ENCODE measurements at places on chromosomes 6 and 20.

DNA sequence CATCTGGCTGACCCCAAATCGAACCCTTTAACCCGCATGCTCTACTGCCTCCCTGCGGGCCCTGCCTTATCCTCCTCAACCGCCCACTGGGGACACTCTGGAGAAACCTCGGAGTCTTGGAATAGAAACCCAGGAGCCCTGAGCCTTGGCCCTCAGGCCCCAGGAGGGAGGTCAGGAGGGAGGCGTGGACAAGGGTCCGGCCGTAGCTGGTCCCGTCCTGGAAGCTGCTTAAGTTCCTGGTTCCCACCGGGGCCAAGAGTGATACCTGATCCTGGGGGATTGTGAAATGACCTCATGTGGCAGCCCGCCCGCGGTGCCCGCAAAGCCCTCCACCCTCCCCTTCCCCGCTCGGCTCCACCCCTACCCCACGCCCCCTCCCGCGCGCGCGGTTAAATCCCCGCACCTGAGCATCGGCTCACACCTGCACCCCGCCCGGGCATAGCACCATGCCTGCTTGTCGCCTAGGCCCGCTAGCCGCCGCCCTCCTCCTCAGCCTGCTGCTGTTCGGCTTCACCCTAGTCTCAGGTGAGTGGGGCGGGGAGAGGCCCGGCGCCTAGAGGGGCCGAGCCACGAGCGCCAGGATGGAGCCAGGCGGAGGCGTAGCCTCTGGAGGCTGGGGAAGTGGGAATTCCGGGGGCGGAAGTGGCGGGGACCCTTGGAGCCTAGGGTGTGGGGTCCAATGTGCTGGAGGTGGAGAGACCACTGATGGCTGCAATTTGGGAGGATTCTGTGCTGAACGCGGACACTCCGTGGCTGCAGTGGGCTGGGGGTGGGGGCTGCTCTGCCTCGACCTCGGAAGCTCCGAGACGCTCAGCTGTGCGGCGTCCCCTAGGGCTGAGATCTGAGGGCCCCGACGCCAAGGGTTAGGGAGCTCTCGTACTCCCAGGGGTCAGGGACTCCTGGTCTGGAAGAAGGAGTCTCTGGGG, at the start of gene WFDC2:
Gene WFDC2 (plus strand): TSS at position 418 of the 926 bp plus-strand sequence. CDS start 29 bp downstream, at position 447.
- DNase-seq, result no peak

DNA sequence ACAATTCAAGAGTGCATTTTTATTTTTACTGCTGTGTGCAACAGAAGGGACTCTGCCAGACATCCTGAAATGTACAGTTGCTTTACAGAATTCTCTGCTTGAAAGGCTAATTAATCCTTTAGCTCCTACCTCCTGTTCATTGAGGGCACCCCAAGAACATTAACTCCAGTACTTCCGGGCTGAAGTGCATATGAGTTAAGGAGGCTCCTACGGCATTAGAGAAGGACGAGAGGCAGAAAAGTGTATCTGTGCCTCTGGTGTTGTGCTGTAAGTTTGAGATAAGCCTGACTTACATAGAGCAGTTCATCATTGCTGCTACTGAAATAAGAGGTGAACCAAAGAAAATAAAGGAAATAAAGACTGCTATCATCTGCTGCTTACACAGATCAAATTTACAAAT, 609.3 kb upstream of the ADGRB3 start:
- no peak for DNase-seq

DNA sequence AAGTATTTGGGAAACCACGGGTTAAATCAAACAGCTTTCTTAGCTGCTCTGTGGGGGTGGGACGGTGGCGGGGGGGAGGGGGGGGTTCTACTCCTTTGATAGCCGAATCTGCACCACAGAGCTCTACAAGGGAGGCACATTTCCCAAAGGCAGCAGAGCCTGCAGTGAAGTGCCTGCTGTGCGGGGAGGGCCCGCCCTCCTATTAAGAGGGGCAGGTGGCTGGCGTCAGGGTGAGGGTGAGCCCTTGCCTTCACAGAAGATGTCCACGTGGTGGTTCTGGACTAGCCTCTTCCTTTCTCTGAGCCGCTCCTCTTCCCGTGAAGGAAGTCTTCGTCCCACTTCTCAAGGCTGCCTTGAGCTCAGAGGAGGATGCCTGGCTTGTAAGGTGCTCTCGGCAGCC, 174.9 kb upstream of the THBS2 start:
- DNase-seq, result peak; percentile 16

DNA sequence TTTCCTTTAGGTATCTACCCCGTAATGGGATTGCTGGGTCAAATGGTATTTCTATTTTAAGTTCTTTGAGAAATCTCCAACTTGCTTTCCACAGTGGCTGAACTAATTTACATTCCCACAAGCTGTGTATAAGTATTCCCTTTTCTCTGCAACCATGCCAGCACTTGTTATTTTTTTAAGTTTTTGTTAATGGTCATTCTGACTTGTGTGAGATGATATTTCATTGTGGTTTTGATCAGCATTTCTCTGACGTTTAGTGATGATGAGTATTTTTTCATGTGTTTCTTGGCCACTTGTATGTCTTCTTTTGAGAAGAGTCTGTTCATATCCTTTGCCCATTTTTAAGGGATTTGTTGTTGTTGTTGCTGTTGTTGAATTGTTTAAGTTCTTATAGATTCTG, 871.1 kb downstream of the KIF16B start:
- no peak for DNase-seq

DNA sequence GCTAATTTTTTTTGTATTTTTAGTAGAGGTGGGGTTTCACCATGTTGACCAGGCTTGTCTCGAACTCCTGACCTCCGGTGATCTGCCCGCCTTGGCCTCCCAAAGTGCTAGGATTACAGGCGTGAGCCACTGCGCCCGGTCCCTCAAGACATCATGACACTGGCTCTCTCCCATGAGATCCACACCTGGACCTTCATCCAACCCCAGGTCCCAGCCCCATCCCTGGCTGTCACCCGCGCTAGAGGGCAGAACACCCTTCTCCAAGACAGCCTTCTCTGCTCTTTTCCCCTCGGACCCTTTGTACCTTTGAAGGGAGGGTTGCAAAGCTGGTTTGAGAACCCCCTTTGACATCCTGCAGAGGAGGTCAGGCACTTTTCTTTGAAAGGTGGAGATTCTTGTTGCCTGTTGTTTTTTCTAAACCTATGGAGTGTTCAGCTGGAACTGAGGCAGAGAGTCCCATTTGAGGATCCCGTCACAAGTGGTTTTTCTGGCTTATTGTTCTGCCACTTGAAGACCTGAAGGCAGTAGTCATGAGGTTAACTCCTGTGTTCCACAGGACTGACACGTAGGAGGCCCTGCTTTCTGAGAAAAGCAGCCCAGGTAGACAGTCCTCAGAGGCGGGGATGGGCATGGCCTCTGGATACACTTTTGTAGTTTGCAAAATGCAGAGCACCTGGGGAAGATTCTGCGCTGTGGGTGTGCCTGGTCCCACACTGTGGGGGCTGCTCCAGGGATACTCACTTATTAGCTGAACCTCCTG, 171.1 kb upstream of the SNX9 start:
- no peak for DNase-seq

DNA sequence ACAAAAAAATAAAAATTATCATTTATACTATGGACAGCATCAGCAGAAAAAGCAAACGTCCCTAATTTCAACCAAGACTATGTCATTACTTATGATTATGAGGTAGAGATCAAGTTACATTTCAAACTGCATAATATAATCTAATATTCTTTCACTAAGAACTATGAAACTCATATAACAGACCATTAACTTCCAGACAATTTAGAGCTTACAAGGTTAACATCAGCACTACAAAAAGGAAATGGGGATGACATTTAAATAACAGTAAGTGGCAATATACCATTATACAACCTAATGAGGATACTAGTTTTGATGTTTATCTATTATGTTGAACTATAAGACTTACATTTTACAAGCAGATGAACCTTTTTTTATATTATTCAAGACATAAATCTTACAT, 261.0 kb upstream of the THEMIS start:
- DNase-seq, result no peak

- DNase-seq, result no peak
These were observed 849 bp upstream of the BMP7 start for GRCh38 chr20:57267158-57267821.

GRCh38 chr6:12051861-12052368, 39.8 kb downstream of the HIVEP1 start:
- DNase-seq, result no peak

DNA sequence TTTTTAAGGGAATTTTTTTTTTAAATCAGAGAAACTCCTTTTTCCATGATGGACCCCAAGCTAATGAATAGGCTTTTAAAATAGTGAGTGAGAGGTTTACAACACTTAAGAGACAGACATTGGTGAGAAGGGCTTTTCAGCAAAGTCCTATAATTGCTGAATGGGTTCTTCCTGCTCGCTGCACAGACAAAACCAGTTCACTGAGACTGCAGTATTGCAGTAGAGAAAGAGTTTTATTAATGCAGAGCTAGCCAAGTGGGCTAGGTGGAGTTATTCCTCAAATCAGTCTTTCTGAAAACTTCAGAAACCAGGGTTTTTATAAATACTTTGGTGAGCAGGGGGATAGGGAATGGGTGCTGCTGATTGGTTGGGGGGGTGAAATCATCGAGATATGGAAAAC, 3.2 kb upstream of the SLC2A10 start:
- no peak for DNase-seq

GRCh38 chr6:131039345-131039680, 23.7 kb downstream of the EPB41L2 start:
- no peak for DNase-seq

GRCh38 chr20:5529331-5530148, 212.8 kb upstream of the PROKR2 start:
- DNase-seq, result peak; percentile 71

DNA sequence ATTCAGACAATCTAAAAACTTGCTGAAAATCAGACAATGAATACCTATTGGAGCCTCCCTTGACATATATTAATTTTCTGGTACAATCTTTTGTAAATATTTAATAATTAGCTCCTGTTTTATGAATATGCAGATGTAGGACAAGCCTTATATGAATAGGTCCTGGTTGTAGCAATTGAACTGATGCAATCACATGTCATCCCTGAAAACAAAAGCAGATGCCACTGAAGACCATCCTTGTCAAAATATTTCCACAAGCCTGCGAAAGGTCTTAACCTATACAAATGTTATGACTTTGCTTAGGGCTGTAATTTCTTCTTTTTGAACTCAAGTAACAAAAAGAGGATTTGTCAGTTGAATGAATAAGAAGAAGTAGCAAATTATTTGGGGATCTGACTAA, 722.1 kb downstream of the EYS start:
- no peak for DNase-seq

DNA sequence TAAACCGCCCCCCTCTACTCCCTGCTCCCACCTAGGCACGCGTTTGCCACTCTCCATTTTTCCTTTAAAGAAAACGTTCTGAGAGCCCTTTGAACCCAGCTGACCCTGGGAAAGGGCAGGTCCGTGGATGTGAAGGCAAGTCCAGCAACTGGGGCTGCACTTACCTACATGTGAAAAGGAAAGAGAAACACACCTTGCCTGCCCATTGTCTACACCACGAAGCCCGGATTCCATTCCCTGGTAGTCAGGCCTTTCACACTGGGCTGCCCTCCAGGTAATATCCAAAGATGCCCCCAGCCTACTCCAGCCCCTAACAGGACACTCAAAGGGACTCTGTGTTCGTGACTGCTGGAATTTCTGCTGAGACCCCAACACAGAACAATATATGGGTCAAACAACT, 94.4 kb downstream of the CD83 start:
- no peak for DNase-seq

GRCh38 chr20:63457737-63458136, 14.7 kb downstream of the KCNQ2 start:
- DNase-seq, result peak; percentile 58

- no peak for DNase-seq
These were observed 46.0 kb downstream of the STX7 start for GRCh38 chr6:132466952-132467351.

DNA sequence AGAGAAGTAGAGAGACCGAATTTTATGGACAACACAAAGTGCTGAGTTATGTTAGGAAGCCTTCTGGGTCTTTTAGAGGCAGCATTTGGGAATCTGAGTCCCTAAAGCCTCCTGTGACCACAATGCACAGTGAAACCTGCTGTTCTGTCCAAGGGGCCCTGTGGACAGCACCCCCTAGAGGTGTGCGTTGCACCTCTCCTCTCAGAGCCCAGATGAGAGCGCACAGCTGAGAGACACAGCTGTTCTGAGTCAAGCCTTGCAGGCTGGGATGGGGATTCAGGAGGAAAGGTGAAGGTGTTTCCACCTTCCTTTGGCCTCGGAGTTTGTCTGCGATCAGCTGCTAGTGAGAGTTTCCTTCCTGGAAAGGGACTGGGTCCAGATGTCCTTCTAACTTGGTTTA, 13.0 kb downstream of the PCK1 start:
- no peak for DNase-seq

DNA sequence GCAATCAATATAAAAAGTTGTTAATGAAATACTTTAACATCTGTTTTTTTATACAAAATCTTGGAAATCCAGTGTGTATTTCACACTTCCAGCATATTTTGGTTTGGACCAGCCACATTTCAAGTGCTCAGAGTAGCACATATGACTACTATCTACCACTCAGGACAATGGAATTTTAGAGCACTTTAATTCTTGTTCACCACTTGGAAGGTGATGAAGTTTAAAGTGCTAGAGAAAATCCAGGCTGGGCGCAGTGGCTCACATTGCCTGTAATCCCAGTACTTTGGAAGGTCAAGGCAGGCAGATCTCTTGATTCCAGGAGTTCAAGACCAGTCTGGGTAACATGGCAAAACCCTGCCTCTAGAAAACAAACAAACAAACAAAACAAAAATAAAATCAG, 6.1 kb upstream of the SLC35B3 start:
- peak; percentile 15 for DNase-seq

- no peak for DNase-seq
These were observed 37.3 kb downstream of the PREX1 start for GRCh38 chr20:48790473-48791003.

GRCh38 chr6:150119173-150119572, 23.7 kb upstream of the PPP1R14C start:
- DNase-seq, result no peak

GRCh38 chr6:130032758-130033340, 14.5 kb downstream of the L3MBTL3 start:
- DNase-seq, result no peak

GRCh38 chr6:118659513-118660217, 8.3 kb upstream of the CEP85L start:
- DNase-seq, result peak; percentile 14

DNA sequence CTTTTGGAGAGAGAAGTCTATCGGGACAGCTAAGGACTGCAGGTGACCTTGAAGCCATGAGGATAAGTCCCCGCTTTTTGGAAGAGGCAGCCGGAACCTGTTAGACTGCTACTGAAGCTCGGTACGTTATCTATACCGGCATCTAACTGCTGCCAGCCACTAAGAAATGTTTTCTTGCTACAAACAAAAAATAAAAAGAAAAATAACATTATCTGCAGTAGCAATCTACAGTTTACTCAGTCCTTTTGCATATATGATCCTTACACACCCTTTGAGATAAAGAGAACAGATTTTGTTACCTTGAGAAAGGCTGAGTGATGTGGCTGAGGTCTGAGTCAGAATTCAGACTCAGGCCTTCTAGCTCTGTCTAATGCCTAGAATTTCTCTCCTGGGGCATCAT, 314.6 kb downstream of the CDH26 start:
- DNase-seq, result no peak

GRCh38 chr6:119076576-119077390, 1.7 kb downstream of the FAM184A start:
- DNase-seq, result no peak

- DNase-seq, result no peak
These were observed 91.9 kb downstream of the RFPL4B start for GRCh38 chr6:112439010-112439409.

- DNase-seq, result peak; percentile 98
These were observed at the start of gene ABCC10 for GRCh38 chr6:43427406-43428111. TSS of gene ABCC10 (plus strand) at chr6:43427541. CDS start at chr6:43427979, 438 bp downstream.

- peak; percentile 10 for DNase-seq
These were observed 20.1 kb upstream of the FAM209A start for GRCh38 chr20:56504373-56505005.

GRCh38 chr20:38152175-38152620, 12.9 kb downstream of the TGM2 start:
- DNase-seq, result no peak

Measured in AG08395 (cell line).